ENCODE measurements at places on chromosomes 7 and 10.

DNA sequence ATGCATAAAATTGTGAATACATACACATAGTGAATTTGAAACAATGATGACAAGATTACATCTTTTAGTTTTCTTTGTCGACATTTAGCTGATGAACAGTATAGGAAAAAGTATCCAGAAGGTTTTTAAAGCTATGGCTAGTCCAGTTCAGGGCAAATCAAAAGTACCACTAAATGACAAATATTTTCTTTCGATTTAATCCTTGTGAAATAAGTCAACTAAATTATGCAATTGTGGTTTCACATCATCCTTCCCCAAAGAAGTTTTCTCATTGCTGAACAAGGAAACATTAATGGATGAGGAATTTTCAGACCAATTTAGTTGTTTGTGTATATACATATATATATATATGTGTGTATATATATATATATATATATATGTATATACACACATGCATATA, 774.0 kb downstream of the DNAJB9 start:
- no peak for DNase-seq

- DNase-seq, result no peak
Observed at GRCh38 chr7:107208024-107208521, 39.3 kb downstream of the HBP1 start.

DNA sequence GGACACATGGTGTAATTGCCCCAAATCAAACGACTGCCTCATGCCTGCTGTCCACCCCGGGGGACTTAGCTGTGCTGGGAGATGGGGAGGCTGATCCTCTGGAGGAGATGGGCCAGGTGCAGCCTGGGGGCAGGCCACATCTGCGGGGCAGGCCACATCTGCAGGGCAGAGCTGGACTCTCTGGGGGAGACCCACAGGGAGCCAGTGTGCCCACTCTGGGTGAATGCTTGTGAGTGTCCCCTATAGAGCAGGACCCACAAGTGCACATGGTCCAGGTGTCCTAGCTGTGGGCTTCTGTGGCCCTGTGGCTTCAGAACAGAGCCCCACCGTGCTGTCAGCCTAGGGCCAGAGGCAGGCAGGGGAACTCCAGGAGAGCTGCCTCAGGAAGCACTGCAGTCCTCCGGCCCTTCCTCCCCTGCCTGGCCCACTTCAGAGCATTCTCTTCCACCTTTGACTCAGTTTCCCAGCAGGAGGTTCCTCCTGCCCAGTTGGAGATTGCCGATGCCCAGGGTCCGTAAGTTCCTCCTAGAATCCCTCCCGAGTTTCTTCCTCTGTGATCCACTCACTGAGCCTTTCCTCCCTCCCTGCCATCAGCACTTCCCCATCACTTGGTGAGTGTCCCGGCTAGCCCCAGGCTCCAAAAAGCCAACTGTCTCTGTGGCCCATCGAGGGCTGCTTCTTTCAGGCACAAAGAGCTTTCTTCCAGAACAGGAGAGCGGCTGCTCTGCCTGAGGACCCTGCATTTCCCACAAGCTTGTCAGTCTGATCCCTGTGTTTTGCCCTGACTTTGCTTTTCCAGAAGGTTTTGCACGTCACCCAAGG, 50.3 kb downstream of the ADCYAP1R1 start:
- no peak for DNase-seq

DNA sequence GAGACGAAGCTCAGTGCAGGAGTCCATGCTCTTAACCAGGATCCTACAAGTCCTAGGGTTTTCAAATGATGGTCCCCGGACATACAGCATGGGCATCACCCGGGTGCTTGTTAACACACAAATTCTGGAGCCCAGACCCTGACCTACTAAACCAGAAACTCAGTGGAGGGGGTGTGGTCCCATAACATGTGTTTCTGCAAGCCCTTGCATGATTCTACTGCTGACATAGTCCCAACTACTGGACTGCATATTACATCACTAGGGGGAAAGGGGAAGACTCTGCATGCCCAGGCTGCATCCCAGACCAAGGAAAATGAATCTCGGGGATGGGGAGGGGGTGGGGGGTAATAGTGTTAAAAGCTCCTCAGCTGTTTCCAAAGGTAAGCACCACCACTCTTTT, 40.3 kb downstream of the GRB10 start:
- DNase-seq, result no peak

- DNase-seq, result no peak
Observed at GRCh38 chr10:61973906-61974305, 72.4 kb downstream of the ARID5B start.

All from stimulated activated CD8-positive, alpha-beta memory T cell treated with anti-CD3 and anti-CD28 coated beads, Interleukin-7, amount 100 ng/mL, for 1 hour (primary cell).